Omental fat pad (tissue), 4 donors: ENCODE measurements at places on chromosomes 12 and 14.

- no peak for DNase-seq
Measured at GRCh38 chr12:119239040-119239439, 60.3 kb downstream of the HSPB8 start.

GRCh38 chr12:80064269-80064668 lies 35.1 kb upstream of the OTOGL start:
- no peak for DNase-seq

DNA sequence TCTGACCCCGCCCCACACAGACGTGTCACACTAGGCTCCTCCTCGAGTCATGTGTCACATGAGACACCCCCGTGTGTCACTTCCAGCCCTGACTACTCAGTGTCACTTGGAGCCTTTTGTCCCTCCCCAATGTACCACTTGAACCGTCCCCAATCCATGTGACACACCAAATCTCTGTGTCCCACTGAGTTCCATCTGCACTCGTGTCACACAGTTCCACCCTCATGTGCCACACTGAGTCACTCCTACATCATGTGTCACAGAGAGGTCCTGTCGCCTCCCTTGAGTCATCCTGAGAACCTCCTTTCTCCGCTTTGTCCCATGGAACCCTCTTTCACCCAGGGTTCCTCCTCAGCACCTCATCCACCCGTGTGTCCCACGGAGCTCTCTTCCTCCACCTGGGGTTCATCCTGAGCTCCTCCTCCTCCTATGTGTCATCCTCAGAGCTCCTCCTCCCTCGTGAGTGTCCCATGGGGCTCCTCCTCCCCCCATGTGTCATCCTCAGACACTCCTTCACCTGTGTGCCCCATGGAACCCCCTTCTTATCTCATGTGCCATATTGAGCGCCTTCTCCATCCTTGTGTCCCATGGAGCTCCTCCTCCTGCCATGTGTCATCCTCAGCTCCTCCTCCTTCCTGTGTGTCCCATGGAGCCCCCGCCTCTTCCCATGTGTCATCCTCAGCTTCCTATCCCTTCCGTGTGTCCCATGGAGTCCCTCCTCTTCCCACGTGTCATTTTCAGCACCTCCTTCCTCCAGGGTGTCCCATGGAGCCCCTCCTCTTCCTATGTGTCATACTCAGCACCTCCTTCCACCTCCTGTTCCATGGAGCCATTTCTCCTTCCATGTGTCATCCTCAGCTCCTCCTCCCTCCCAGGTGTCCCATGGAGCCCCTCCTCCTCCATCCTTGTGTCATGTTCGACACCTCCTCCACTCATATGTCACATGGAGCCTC lies 32.0 kb downstream of the RTL1 start:
- no peak for DNase-seq

- no peak for DNase-seq
Measured at GRCh38 chr12:74900232-74900631, 309.4 kb downstream of the KCNC2 start.

DNA sequence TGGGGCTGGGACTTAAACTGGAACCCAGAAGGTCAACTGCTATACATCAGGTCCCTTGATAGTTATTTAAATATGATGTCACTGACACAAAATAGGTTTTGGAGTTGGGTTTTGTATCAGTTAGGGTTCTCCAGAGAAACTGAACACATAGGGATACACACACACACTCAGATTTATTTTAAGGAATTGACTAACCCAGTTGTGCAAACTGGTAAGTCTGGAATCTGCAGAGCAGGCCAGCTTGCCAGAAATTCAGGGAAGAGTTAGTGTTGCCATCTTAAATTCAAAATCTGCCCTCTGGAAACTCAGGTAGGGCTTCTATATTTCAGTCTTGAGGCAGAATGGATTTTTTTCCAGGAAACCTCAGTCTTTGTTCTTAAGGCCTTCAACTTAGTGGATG lies 36.9 kb downstream of the MAPK1IP1L start:
- DNase-seq = no peak

- DNase-seq = no peak
Measured at GRCh38 chr14:25006961-25007795, 42.8 kb downstream of the STXBP6 start.

GRCh38 chr12:26874501-26875296 lies 41.7 kb upstream of the ITPR2 start:
- no peak for DNase-seq

DNA sequence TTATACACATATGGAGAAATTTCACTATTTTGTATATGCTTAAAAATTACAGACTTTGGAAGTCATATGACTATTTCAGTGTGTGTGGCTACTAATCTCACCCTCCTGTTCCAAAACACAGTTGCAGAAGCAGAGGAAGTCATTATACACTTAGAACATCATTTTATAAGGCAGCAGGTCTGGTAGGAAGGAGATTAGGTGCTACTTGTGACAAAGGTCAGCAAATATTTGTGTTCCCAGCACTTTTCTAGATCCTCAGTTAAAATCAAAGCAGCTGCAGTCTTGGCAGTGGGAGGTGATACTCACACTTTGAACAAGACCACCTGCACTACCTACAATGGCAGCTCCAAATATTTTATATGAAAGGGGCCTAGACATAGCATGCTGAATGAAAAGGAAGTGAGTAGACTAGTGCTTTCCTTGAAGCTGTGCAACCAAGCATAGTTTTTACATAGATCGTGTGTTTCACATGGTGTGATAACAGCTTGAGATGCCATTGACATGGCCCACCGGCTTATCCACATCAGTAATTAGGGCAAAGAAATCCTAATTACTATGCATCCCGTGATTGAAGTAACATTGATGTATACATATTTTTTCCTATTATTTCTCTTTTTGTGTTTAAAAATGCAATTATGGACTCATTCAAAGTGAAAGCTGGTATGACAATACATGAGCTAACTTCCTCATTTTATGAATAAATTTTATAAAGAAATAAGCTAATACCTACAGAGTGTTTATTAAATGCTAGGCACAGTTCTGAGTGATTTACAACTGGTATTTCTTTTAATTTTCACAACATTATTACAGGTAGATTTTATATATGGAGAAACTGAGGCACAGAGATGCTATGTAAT lies 5.3 kb downstream of the GYS2 start:
- no peak for DNase-seq

DNA sequence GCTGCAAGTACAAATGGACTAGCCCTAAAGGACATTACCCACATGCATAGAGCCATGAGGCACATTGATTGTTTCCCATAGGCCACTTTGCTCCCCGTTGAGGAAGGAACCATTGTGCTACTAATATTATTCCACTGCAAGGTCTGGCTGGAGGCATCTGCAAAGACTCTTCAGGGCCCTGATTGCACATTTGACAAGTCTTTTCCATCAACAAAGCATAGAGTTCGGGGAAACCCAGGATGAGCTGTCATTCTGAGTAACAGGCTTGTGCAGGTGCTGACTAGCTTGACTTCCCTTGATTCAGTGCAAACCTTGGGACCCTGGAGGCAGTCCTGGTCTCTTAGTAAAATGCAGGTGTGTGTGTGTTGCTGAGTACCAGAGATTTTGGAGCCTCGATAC lies 73.8 kb downstream of the SUSD6 start:
- no peak for DNase-seq

GRCh38 chr14:24095271-24096068 lies 1.4 kb downstream of the PCK2 start:
- no peak for DNase-seq

- no peak for DNase-seq
Measured at GRCh38 chr14:42198010-42198409, 591.3 kb downstream of the LRFN5 start.

- DNase-seq = no peak
Measured at GRCh38 chr12:122203301-122204166, at the start of gene B3GNT4. Gene B3GNT4 (plus strand): TSS chr12:122203709. CDS start chr12:122204619, 910 bp downstream.

- DNase-seq = no peak
Measured at GRCh38 chr12:116710370-116711150, 27.3 kb downstream of the SPRING1 start.

GRCh38 chr12:92506891-92507290 lies 195.9 kb upstream of the PLEKHG7 start:
- DNase-seq = no peak

GRCh38 chr12:64756376-64756775 lies 2.8 kb downstream of the GNS start:
- no peak for DNase-seq

DNA sequence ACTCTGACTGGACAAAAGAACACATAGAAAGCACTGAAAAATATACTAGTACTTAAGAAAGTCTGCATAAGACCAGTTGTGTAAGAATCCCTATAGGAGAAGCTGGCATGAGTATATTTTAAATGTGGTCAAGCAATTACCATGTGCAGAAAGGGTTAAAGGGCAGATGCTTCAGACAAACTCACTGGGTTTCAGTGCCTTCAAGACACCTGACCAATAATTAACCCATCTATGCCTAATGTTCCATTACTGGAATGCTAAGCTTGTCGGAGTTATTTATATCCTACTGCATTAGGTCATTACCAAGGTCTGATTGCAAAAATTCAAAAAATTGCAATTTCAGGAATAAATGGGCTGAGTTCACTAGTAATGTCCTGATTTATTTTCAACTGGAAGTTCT lies 41.3 kb downstream of the HNRNPC start:
- no peak for DNase-seq

- no peak for DNase-seq
Measured at GRCh38 chr12:50641566-50641965, 122.3 kb upstream of the ATF1 start.

DNA sequence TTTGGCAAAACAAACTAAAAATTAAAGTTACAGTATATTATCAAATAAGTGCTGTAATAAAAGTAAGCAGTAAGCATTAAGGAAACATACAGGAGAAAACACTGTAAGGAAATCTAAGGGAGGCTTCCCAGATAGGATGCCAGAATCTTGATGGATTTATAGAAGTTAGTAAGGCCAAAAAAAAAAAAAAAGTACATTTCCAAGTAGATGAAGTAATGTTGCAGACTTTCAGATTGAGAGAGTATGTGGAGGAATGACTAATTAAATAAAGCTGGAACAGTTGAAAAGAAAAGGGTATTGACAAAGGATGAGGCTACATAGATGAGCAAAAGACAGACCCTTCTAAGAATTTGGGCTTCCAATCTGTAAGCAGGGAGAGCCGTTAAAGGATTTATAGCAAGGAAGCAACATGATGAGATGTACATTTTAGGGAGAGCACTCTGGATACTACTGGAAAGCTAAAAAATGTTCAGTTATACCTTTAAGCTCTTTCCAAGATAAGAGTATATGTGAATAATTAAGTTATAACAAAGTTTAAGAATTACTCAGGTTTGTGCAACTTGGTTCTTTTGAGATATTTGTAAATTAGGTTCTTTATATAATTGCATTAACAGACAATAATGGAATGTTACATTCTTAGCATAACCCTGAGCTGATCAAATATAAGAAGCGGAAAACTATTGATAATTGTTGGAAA lies 87.5 kb upstream of the MON2 start:
- DNase-seq = no peak

GRCh38 chr12:19030603-19031002 lies 98.9 kb upstream of the PLEKHA5 start:
- DNase-seq = no peak

DNA sequence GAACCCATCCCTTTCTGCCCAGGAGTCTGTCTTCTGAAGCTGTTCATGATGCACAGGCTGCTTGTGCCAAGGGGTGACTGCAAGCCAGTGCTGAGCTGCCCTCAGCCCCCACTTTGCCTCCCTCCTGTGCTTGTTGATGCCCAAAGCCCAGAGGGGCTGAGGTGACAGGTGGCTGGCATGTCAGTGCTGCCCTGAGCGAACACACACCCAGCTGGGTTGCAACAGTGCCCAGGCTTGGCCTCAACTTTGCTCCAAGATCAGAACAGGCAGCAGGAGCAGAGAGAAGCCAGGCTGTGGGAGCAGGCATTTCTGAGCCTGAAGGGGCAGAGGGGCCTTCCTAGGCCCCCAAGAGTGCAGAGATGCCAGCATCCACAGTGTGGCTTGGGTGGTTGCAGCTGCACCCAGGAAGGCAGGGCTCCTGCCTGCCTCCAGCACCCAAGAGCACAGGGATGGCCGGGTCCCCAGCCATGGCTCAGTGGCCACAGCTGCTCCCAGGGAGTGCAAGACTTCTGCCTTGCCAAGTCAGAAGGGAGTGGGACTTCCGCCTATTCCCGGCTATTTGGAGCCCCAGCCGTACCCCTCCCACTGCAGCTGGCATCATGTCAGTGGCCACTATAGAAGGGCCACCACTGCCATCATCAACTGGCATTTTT lies 83.1 kb downstream of the SLC16A7 start:
- DNase-seq = no peak

DNA sequence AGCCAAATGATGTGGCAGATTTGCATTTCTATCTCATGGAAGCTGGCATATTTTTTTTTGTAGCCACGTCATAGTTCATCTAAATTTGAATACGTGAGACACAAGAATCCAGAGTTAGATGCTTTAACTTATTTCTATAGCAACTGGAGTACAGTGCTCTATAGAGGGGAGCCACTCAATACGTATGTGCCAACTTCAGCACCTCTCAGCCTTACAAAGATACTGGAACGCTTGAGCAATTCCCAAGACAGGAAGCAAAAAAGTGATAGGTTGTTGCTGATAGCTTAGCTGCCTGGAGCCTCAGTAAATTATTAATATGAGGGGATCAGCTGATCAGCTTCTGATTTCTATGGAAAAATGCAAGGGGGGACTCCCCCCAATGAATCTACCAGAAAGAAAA lies 24.1 kb upstream of the PELI2 start:
- no peak for DNase-seq

DNA sequence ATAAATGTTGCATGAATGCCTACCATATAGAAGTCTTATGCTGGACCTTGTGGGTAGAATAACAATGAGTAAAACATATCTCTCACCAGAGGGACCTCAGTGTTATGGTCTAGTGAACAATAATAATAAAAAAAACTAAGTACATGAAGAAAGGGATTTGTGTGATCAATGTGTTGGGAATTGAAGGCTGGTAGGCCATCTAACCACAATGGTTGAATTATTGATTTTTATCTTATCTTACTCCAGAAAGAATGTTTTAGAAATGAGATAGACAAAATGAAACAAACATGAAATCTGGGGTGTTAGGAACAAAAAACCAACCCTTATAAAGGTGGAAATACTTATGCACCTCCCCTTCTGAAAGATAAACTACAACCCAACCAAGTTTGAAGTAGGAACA lies 243.9 kb upstream of the LRIG3 start:
- DNase-seq = no peak

DNA sequence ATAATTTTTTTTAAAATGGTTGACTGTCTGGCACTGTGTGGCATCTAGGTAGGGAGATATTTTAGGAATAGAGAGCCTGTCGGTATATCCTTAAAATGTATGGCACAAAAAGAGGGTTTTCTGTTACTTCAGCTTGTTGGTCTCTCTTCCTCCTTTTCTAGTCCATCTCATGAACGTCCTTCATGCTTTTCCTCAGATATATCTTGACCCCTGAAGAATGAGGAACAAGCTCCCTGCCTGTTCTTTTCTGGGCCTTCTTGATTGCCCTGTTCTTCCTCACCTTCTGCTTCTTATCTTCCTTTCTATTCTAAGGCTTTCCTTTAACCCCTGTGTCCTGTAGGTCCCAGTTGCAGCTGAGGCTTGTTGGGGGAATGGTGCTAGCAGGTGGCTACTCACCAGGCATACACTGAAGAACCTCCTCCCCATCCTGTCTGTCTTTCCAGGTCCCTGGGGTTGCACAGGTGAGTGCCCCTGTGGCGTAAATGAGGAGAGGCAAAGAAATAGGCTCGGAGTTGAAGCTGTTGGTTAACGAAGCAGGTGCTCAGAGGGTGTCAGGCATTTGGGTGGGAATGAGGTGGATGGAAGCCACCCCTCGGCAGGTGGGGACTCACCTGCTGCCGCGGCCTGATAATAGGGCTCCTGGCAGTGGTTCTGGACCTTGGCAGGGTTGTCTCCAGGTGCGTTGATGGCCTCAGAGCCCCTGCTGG lies 7.2 kb upstream of the C1R start:
- no peak for DNase-seq
